ENCODE measurements at places on chromosomes 11 and 22.

GRCh38 chr11:35009944-35010342 is 93.5 kb downstream of the PDHX start:
- no peak for DNase-seq

GRCh38 chr22:24096758-24097115 is 84.5 kb upstream of the SUSD2 start:
- DNase-seq, result no peak

DNA sequence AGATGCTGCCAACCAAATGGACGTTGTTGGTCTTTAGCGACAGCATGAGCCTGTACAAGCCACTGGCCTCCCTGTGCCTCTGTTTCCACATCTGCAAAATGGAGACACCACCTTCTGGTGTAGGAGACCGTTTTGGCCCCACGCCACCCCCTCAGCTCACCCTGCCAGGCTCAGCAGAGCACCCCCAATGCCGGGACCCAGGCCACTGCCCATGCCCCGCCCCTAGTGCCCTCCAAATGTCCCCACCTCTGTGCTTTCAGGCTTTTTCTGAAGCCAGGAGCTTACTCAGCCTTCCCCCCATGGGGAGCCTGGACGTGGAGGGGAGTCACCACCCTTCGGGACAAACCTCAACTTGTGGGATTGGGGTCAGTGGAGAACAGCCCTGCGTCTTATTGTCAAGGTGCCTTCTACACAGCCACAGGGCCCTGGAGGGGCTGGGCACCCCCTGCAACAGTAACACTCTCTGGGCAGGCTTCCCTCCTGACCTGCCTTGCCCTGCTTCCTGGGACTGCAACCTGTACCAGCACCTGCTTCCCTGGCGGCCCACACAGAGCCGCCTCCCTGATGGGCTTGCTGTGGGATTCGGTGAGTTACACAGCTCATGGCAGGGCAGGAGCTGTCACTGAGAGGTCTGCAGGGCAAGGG is 24.6 kb upstream of the RTL6 start:
- no peak for DNase-seq

GRCh38 chr11:1226226-1226985 is 3.5 kb downstream of the MUC5B start:
- no peak for DNase-seq

DNA sequence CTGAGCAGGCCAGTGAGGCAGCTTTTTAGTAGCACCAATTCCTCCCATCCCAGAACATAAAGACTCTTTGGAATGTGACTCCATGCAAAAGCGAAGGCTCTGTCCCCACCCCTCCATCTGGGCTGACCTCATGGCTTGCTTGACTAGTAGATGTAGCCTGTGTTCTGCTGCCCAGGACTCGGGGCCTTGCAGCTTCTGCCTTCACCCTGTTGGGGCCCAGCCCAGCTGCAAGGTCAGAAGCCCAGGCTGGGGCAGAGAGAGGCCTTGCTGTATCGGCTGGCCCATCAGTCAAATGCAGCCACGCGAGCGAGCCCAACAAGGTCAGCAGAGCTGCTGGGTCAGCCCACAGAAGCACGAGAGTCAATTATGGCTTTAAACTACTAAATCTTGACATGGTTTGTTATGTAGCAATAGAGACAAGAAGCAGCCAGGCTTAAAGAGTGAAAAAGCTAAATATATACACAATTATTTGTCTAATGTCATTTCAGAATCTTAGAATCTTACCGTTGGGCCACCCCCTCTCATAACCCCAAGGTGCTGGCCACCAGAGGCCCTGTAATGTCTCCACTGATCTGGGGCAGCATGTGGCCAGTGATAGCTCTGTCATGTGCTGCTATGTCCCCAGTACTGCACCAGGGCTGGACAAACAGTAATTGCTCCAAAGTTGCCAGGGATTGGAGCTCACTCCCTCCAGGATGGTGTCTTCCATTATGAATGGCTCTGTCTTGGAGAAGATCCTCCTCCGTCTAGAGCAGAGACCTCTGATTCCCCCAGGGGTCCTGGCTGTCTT is 10.4 kb upstream of the WNT11 start:
- no peak for DNase-seq

DNA sequence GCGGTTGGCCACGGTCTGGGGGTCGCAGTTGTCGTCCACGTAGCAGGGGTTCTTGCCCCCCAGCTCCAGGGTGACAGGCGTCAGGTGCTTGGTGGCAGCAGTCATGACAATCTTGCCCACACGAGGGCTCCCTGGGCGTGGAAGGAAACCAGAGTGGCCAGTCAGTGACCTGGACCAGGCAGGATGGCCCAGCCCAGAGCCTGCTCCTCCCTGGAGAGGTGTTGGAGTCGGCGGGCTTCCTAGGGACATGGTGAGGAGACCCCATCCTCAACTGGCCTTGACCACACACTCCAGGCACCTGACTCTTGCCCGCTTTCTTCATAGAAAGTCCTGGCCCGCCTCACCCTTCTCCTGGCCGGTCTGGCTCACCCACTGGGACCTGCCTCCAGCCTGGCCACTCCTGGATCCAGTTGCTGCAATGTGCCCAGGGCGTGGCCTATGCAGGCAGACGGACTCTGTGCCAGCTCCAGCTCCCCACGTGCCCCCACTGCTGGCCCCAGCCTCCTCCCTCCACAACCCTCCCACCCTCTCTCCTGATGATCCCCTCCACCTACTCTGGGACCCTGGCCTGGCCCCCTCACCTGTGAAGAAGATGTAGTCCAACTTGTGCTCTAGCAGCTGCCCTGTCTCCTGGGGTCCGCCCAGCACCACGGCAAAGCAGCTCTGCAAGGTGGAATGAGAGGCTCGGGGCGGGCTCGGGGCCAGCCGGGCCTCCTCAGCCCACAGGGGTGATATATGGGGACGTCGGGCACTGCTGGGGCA is 8.7 kb downstream of the ALDH3B2 start:
- DNase-seq, result no peak

GRCh38 chr22:46572911-46573780 is 35.7 kb upstream of the CELSR1 start:
- no peak for DNase-seq

- DNase-seq, result peak; percentile 60
These were observed 200.6 kb downstream of the CEP164 start for GRCh38 chr11:117528097-117528721.

GRCh38 chr11:74321487-74322188 is 10.2 kb upstream of the P4HA3 start:
- DNase-seq, result no peak

GRCh38 chr22:33405194-33405593 is 347.0 kb upstream of the SYN3 start:
- DNase-seq, result no peak

- DNase-seq, result no peak
These were observed 31.4 kb downstream of the POU2AF1 start for GRCh38 chr11:111347723-111348115.

DNA sequence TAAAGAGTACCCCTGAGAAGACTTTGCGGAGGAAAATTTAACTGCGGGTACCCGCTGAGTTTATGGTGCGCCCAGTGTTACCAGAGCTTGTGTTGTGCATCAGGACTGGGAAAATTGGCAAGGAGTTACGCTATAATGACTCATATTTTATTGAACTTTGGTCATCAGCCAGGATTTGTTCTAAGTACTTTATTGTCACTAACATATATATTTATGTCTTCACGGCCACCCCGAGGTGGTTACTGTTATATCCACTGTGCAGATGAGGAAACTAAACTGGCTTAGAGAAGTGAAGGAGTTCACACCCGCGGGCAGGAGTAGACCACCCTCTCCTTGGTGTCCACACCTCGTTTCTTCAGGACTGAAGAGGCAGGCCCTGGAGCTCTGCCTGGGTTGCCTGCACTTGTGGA is 667 bp downstream of the ACCS start:
- DNase-seq, result no peak

- DNase-seq, result no peak
These were observed 15.1 kb downstream of the IFITM10 start for GRCh38 chr11:1735271-1735670.
